ENCODE measurements at places on chromosomes 12 and 14. TPM values are rescaled to one million over a fixed set of nuclear protein-coding genes. Genes with fewer than 3 reads are reported as not detected.

- no peaks in the 10 kb centered on the region for H3K4me1 ChIP-seq
- no peak overlapping the region for H3K4me3 ChIP-seq
- no peaks in the 10 kb centered on the region for H3K36me3 ChIP-seq
- H3K27ac ChIP-seq, result no peak overlapping the region
- peak; percentile 87 for DNase-seq
Observed at GRCh38 chr14:104132981-104133380, 5.4 kb upstream of the KIF26A start.

DNA sequence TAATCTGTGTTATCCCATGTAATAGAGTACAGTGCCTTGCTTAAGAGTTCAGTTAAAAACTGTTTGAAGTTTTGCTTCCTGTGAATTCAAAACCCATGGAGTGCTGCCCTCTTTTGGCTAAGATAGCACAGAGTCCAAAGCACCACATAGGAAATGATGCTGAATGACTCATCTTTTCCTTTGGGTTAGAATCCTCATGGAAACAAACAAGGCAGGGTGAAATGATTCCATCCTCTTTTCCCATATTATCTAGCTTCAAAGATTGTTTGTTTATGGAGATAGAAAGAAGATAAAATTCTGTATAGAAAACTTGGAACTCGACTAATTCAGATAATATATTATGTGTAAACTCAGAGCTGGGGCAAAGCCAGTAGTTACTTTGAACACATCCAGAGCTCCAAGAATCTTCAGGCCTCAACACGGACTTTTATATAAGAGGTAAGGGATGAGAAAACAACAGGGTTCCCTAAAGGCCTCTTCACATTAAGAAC is 87.4 kb downstream of the OTOGL start:
- no peaks in the 10 kb centered on the region for H3K27me3 ChIP-seq
- DNase-seq, result peak; percentile 81
- H3K4me1 ChIP-seq, result no peaks in the 10 kb centered on the region
- no peaks in the 10 kb centered on the region for H3K36me3 ChIP-seq
- no peak overlapping the region for H3K4me3 ChIP-seq
- no peak overlapping the region for H3K27ac ChIP-seq

GRCh38 chr12:58453306-58453705 is 467.0 kb downstream of the LRIG3 start:
- H3K36me3 ChIP-seq, result no peaks in the 10 kb centered on the region
- no peaks in the 10 kb centered on the region for H3K4me1 ChIP-seq
- no peak overlapping the region for H3K27ac ChIP-seq
- no peak for DNase-seq
- no peaks in the 10 kb centered on the region for H3K27me3 ChIP-seq

DNA sequence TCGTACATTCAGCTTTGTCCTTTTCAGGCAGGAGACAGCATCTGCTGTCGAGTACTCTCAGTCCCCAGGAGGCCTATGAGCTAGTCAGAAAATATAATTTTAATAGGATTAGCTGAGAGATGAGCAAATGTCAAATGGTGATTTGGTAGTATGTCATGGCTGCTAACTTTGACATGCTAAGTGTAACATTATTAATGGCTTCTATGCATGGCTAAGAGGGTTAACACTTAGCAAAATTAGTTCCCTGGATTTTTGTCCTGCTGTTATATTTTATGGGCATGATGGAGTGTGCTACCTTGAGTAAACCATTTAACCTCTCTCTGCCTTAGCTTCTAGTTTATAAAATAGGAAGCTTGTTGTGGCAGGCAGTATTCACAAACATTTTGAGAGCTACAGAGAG is 2.9 kb upstream of the PCNX1 start:
- no peaks in the 10 kb centered on the region for H3K4me1 ChIP-seq
- no peaks in the 10 kb centered on the region for H3K27me3 ChIP-seq
- H3K36me3 ChIP-seq, result no peaks in the 10 kb centered on the region

DNA sequence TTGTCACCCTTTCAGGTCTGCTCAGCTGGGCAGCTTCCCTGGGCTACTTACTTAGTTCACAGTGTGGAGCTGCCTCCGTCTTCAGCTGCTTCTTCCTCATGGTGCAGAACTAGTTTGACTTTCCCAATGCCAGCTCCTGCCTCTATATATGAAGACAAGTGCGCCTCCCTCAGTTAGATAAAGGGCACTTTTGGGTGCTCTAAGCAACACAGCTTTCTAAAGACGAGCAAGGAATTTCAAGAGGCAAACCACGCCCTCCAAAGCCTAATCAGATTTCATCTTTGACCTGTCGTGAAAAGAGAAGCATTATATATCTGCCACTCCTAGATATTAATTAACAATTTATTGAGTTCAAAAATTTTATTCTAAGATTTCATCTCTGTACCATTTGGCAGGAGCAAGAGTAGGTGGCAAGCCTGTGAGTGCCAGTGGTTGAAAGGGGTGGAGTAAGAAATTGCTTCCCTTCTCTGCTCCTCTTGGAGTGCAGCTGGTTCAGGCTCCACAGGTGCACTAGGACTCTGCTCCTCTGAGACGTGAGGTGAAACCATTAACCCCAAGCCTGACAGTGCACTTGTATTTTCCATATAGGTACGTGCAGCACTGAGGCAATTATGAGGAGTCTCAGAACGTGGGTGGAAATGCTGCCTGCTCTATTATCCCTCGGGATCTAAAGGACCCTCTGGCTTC is 2.1 kb upstream of the SLC11A2 start:
- H3K4me3 ChIP-seq, result no peak overlapping the region
- peak; percentile 84 for DNase-seq
- H3K27ac ChIP-seq, result no peak overlapping the region
- H3K4me1 ChIP-seq, result no peaks in the 10 kb centered on the region
- no peaks in the 10 kb centered on the region for H3K27me3 ChIP-seq
- H3K36me3 ChIP-seq, result no peaks in the 10 kb centered on the region

DNA sequence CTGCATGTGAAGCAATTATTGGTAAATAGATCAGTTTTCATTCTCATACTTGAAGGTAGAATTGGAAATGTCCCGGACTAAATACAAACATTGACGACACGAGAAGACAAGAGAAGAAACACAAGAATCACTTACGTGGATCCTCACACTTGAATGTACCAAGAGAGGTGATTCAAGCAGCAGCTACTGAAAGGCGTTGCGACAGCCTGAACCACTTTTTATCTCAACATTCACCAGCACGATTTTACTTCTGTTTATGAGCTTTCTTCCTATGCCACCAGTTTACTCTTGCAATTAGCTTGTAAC is 3.6 kb upstream of the FZD10 start:
- no peak for DNase-seq
- no peaks in the 10 kb centered on the region for H3K36me3 ChIP-seq
- H3K27ac ChIP-seq, result peak overlapping the region; percentile 91
- peaks cover 97% of the 10 kb centered on the region for H3K27me3 ChIP-seq
- no peak overlapping the region for H3K4me3 ChIP-seq
- H3K4me1 ChIP-seq, result peaks cover 6% of the 10 kb centered on the region

GRCh38 chr14:105878125-105878524 is 351.7 kb downstream of the TMEM121 start:
- no peaks in the 10 kb centered on the region for H3K36me3 ChIP-seq
- H3K4me1 ChIP-seq, result no peaks in the 10 kb centered on the region

ARL1 gene
- total RNA-seq, result 80.6 TPM

LGR5 gene
- total RNA-seq, result 34.4 TPM

CMKLR1 gene
- total RNA-seq, result not detected

TMTC2 gene
- 7.2 TPM for total RNA-seq

CCDC38 gene
- 0.35 TPM for total RNA-seq

TCL1A gene
- 1.8 TPM for total RNA-seq
